NCI-H187 (cell line): ENCODE measurements at places on chromosomes 2 and 18.

GRCh38 chr2:54560146-54560881 is 104.2 kb downstream of the SPTBN1 start:
- DNase-seq = no peak

DNA sequence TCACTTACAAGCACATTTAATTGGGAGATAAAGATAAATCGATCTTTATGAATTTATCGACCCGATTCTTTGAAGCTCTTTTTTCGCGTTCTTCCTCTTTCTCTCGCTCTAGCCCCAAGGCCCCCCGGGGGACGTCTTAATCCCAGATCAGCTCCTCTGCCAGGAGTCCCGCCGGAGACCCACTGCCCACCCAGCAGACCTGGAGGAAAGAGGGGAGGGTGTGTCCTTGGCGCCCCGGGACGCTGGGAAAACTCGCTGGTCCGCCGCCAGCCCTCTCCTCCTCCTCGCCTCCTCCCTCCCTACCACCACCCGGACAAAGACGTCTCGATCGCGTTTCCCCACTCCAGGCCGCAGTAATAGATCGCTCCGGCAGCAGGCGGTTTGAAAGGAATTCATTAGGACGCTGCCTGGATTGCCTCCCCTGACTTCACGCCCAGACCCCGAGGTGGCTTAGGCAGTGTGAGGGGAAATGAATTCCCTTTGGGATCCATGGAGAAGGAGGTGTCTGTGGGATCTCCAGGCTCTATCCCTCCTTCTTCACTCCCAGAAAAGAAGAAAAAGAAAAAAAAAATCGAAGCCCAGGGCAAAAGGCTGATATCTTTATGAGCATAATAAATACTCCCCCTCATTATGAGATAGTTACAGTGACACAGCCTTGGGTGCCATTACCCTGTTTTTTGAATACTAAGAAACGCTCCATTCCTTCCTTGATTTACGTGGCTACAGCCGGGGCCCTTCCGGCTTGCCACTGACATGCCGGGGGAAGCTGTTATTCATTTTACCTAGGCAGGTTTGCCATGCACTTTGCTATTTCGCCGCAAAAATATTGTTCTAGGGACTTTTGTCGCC is 1.8 kb upstream of the GBX2 start:
- no peak for DNase-seq

- DNase-seq = no peak
Observed at GRCh38 chr2:23467618-23468017, 82.6 kb downstream of the KLHL29 start.

- DNase-seq = no peak
Observed at GRCh38 chr2:127388423-127389164, 819 bp upstream of the MAP3K2 start.

- no peak for DNase-seq
Observed at GRCh38 chr18:78304192-78305164, 675.1 kb upstream of the SALL3 start.

- no peak for DNase-seq
Observed at GRCh38 chr2:105721991-105722511, 22.7 kb upstream of the NCK2 start.

DNA sequence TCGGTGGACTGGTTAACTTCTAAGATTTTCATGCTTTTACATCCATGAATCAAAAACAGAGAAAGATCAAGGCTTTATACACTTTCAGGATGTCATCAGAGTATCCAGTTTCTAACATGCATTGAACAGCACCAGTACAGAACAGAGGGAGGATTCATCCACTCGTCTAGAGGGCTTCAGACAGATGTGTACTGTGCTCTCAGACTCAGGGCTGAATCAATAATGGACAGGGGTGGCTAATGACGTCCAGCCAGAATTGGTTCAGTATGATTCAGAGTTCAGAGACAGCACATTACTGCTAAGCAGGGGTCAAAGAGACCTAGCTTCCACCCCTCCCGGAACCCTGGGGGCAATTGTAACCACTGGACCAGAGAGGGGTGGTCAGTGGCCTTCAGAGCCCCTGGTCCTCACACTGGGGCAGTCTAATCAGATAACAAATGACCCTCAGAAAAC is 37.3 kb downstream of the RNU4ATAC start:
- DNase-seq = no peak

DNA sequence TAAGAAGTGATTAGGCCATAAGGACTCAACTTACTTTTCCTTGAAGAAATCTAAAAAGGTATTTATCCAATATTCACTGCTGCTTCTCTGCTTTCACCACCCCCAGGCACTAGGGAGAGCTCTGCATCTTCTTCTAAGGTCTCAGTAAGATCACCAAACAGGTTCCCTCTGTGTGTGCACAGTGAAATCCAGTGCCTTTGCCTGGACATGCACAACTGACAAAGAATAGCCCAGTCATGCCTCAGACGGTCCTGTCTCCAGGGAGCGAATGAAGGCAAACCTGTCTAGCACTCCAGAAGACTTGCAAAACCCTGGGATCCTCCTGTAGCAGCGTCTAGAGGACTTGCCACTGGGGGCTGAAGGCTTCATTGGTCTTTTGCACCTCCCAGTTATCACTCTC is 344.5 kb upstream of the LRATD1 start:
- DNase-seq = peak; percentile 34
